ENCODE measurements at places on chromosomes 2 and 18.

DNA sequence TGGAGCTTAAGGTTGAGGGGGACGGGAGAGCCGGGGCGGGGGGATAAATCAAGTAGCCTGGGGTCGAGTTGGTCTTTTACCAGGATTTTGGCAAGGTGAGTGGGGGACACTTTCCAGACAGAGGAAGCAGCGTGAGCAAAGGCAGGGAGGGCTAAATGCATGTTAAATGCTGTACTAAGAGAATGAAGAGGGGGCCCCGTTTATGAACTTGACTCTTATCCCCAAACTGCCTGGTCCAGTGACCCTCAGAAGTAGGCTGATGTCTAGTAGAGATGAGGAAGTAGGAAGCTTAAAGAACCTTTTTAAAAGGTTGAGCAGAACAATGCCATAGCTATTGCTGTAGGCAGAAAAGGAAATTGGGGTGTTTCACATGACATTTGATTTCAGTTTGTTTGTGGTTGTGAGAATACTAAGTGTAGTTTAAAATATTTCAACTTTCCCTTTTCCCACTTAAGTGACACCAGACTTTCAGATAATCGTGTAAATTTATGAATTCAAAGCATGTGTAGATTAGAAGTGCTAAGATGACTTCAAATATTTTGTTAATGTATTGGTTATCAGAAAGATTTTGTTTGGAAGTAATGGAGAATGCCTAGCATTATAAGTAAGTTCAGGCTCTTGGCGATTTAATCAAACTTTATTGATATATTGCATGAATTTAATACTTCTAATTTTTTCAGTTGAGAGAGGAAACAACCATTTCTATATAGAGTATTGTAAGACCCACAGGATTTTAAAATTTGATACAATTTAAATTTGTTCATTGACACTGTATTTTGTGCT, 1.8 kb downstream of the REL start:
- no peak for DNase-seq

- DNase-seq, result no peak
Observed at GRCh38 chr18:6917072-6917471, 187.6 kb downstream of the ARHGAP28 start.

DNA sequence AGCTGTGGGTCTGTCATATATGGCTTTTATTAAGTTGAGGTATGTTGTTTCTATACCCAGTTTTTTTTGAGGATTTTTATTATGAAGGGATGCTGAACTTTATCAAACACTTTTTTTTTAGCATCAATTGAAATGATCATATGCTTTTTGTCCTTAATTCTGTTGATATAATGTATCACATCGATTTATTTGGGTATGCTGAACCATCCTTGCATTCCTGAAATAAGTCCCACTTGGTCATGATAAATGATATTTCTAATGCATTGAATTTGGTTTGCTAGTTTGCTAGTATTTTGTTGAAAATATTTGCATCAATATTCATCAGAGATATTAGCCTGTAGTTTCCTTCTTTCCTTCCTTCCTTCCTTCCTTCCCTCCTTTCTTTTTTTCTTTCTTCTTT, 22.5 kb upstream of the CWC22 start:
- no peak for DNase-seq

DNA sequence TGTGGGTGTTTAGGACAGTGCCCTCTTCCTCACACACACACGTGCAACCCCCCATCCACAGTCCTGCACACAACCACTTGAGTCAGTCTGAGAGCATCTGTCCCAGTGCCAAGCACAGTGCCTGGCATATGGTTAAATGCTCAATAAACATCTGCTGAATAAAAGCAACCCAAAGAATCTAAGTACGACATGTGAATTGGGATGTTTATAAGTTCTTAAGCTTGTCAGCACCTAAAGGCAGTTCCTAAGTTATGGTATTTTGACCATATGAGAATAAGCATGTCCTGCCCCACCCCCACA, 37.8 kb downstream of the CAPN13 start:
- DNase-seq, result no peak

- DNase-seq, result no peak
Observed at GRCh38 chr18:75116165-75116564, 92.8 kb downstream of the PTGR3 start.

DNA sequence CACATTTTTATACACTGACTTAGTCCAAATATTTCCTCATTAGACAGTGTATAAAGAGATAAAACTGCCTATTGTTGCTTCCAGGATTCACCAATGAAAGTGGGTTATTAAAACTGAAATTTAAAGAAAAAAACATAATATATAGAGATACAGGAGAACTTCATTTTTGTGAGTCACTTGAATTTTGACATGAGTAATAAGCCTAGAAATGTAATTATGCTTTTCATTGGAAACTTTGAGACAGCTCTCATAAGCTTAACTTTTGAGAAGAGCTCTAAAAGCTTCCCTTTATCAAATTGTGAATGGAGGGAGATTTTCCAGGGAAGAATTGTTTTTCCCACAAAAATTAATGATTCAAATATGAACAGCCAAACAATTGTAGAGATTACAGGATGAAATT, 14.1 kb downstream of the DYNC2LI1 start:
- no peak for DNase-seq

DNA sequence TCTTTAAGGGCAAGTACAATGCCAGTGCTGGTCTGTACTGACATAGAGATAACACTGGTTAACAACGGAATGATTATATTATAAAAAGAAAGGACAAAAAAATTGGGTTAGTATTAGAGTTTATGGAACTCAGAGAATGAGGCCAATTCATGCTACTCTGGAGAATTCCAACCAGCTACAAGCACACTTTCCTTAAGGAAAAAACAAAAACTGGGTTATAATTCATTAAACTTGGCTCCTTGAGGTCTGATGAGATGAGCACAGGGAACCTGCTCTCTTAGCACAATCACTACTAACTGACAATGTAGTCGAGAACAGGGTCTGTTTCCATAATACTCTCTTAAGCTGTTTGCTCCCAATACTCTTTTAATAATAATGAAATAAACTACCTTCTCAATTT, 165.3 kb downstream of the NRXN1 start:
- DNase-seq, result no peak

DNA sequence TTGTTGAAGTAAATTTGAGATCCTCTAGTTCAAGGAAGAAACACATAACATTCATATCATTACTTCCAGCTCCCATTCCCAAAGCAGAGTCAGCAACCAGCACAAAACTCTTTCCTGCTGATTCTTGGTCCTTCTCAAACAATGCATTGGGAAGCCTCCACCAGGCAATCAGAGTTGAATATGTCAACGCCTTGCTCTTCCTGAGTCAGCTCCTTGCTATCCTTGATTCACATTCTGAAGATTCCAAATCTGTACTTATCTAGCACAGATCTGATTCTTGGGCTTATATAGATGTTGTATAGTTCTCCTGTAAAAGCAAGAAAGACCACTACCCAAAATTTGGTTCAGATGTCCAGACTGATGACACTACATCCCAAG, 29.6 kb downstream of the CFAP210 start:
- no peak for DNase-seq

DNA sequence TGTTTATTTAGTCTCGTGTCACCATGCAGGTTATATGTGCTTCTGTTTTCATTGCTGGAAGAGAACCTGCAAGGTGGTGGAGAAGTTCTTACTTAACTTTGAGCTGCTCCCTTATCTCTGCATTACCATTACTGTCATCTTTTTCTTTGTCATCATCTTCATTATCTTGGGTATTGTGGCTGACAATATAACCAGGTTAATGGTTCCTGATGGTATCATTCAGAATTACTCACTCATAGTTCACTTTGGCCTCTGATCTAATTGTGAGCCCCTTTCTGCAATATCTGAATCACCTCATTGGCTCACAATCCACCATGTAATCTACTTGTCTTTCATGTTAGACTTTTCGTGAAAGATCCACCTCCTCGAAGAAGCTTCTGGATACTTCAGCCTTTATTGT, 5.0 kb downstream of the CD28 start:
- DNase-seq, result no peak

- no peak for DNase-seq
Observed at GRCh38 chr2:86174445-86174844, 20.8 kb downstream of the IMMT start.

GRCh38 chr2:202682274-202682673, 47.5 kb downstream of the FAM117B start:
- DNase-seq, result no peak

- no peak for DNase-seq
Observed at GRCh38 chr2:1887915-1888314, 143.6 kb upstream of the PXDN start.

GRCh38 chr2:144424559-144425240, 95.2 kb downstream of the ZEB2 start:
- DNase-seq, result no peak

- DNase-seq, result no peak
Observed at GRCh38 chr2:79935771-79936657, 368.5 kb downstream of the LRRTM1 start.

GRCh38 chr18:37483984-37484819, 81.4 kb downstream of the CELF4 start:
- DNase-seq, result no peak

DNA sequence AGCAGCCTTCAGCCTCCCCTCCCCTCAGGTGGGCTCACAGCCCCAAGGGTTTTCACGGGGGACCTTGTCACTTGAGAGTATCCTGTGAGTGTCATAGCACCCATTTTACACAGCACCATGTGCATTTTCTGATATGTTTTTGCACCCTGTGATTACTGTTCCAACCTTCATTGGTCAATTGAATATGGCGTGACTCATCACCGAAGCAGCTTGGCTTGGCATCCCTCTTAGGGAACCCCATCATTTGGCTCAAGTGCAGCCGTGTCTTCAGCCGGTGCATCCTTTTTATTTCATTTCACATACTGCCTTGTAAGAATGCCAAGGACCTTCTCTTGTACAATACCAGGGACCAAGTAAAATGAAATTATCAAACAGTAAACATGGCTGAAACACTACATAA, 57.6 kb downstream of the NPAS2 start:
- DNase-seq, result no peak

GRCh38 chr2:168997118-168997521, 34.0 kb downstream of the ABCB11 start:
- DNase-seq, result no peak

DNA sequence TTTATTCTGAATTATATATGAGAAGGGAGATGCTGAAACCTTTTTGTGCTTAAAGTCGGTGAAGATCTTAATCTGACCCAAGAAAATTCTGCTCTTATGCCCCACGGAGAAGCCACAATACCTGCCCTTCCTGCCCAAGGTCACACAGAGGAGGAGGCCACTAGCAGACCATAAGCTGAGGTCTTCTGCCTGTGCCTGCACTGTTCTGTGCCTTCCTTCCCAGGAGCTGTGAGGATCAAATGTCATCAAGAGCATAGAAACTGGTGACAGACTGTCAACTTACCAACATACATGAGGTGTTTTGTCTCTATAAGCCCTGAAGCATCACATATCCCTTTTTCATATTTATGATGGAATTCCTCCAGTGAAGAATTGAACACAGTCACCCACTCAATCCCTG, 233.3 kb downstream of the C1D start:
- no peak for DNase-seq

DNA sequence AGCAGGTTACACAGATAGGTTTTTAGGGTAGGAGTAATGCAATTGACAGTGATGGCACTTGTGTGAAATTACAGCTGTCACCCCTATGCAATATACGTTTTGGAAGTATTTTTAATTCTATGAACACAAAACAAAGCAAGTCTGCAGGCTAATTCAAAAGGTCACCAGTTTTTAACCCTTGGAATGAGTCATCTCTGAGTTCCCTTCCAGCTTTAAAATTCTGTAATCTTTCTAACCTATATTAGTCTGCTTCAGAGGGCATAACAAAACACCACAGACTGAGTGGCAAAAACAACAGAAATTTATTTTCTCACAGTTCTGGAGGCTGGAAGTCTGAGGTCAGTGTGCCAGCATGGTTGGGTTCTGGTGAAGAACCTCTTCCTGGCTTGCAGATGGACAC, 596.9 kb upstream of the HNMT start:
- DNase-seq, result no peak

DNA sequence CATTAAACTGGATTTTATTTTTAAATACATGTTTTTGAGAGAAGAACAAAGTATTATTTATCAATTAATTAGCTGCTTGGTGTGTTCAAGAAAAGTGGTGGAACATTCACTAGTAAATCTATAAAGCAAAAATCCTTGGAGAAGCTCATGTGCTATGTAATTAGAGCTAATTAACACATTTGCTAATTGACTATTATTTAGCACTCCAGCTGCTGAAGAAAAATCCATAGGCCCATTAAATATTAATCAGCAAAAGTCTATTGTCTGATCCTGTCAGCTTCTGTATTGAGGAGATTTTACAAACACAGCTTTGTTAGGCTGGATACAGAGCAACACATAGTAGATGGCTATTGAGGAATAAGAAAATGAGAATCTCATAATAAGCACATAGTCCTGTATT, 336.1 kb downstream of the RBM43 start:
- no peak for DNase-seq

DNA sequence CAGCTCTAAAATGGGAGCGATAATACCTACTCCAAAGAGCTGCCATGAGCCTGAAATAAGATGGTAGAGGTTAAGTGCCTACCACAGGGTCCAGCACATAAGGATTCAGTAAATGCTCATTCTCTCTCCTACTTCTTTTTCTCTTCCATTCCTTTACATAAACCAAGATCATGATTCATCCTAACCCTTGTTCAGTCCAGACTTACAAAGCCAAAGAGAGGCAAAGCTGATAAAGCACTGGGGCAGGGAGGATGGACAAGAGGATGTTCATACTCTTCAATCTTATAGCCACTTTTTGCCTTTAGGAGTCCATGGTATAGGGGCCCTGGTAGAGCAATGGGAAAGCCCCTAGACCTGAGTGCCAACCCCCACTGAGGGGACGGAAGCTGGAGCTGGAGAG, 75.6 kb upstream of the PKDCC start:
- no peak for DNase-seq

- DNase-seq, result no peak
Observed at GRCh38 chr2:147368306-147368705, 476.5 kb upstream of the ACVR2A start.

GRCh38 chr2:109381327-109381820, 232.4 kb downstream of the SEPTIN10 start:
- no peak for DNase-seq

- DNase-seq, result no peak
Observed at GRCh38 chr2:219918254-219918653, 290.8 kb downstream of the SLC4A3 start.

- DNase-seq, result no peak
Observed at GRCh38 chr2:221521233-221521845, 50.8 kb downstream of the EPHA4 start.

DNA sequence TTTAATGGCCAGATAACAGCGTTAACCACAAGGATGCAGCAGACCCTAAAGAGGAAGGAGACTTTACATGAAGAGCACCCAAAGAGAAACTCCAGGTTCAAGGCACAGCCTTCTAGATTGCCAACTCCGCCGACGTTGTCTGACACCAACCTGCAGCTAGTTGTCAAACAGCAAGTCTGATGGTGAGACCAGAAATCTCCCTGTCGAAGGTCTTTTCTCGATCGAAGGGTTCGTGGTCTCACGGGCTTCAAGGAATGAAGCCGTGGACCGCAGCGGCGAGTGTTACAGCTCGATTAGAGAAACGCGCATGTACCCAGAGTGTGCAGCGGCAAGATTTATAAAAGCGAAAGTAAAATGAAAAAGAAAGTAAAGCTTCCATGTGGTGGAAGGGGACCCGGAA, 656.3 kb downstream of the XIRP2 start:
- DNase-seq, result no peak

GRCh38 chr18:28529644-28530043, 352.7 kb upstream of the CDH2 start:
- no peak for DNase-seq

GRCh38 chr2:112295407-112296078, 20.1 kb downstream of the ZC3H6 start:
- no peak for DNase-seq
